Left ventricle myocardium inferior (tissue), 1 donor: ENCODE measurements at places on chromosomes 7 and 10. TPM values are rescaled to one million over a fixed set of nuclear protein-coding genes. Genes with fewer than 3 reads are reported as not detected.

TRRAP gene
- total RNA-seq: 15.5 TPM

GRCh38 chr10:130244928-130245495, 108.8 kb downstream of the GLRX3 start:
- DNase-seq: no peak
- H3K27ac ChIP-seq: no peak overlapping the region
- no peaks in the 10 kb centered on the region for H3K4me1 ChIP-seq
- no peak overlapping the region for H3K4me3 ChIP-seq
- no peaks in the 10 kb centered on the region for H3K27me3 ChIP-seq

- no peak for DNase-seq
- H3K36me3 ChIP-seq: peaks cover 52% of the 10 kb centered on the region
- H3K4me3 ChIP-seq: no peak overlapping the region
- no peak overlapping the region for H3K27ac ChIP-seq
Measured at GRCh38 chr7:74047804-74048380, 19.9 kb downstream of the ELN start.

GLI3 gene
- 5.5 TPM for total RNA-seq

DNA sequence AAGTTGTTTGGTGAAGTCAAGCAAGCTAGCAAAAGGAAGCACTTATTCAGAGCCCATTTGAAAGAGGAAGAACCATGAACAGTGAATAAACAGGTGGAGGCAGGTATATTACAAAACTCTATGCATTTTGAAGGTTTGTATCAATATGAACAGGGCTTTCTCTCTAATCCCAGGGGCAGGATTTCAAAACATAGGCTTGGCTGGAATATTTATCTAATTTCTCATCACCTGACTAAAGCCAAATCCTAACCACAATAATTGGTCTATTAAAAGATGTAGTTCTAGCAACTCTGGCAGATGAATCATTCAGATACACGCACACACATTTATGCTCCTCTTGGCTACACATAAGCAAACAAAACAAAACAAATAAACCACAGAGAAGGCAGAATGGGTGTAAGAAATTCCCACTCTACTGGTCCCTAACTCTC, 554.4 kb downstream of the INHBA start:
- H3K27ac ChIP-seq: no peak overlapping the region
- H3K36me3 ChIP-seq: no peaks in the 10 kb centered on the region
- no peaks in the 10 kb centered on the region for H3K4me1 ChIP-seq
- no peak overlapping the region for H3K4me3 ChIP-seq
- DNase-seq: no peak

GRCh38 chr7:156437021-156437614, 203.5 kb upstream of the RNF32 start:
- H3K4me1 ChIP-seq: no peaks in the 10 kb centered on the region
- H3K27me3 ChIP-seq: peaks cover 36% of the 10 kb centered on the region
- no peak overlapping the region for H3K27ac ChIP-seq
- no peaks in the 10 kb centered on the region for H3K36me3 ChIP-seq
- no peak overlapping the region for H3K4me3 ChIP-seq

- no peak overlapping the region for H3K27ac ChIP-seq
- DNase-seq: peak; percentile 15
- no peaks in the 10 kb centered on the region for H3K36me3 ChIP-seq
- no peak overlapping the region for H3K4me3 ChIP-seq
- no peaks in the 10 kb centered on the region for H3K4me1 ChIP-seq
Measured at GRCh38 chr10:82394122-82394521, 519.1 kb downstream of the NRG3 start.

GRCh38 chr10:24606021-24606420, 117.7 kb downstream of the ARHGAP21 start:
- no peaks in the 10 kb centered on the region for H3K4me1 ChIP-seq
- H3K27me3 ChIP-seq: no peaks in the 10 kb centered on the region
- no peak overlapping the region for H3K27ac ChIP-seq
- peaks cover 52% of the 10 kb centered on the region for H3K36me3 ChIP-seq

GRCh38 chr7:45191396-45191795, 33.8 kb downstream of the RAMP3 start:
- H3K4me3 ChIP-seq: no peak overlapping the region
- peaks cover 5% of the 10 kb centered on the region for H3K36me3 ChIP-seq
- peaks cover 15% of the 10 kb centered on the region for H3K4me1 ChIP-seq
- H3K27ac ChIP-seq: peak overlapping the region; percentile 37
- DNase-seq: no peak

POLL gene
- 16.7 TPM for total RNA-seq

- no peaks in the 10 kb centered on the region for H3K27me3 ChIP-seq
- DNase-seq: no peak
- peak overlapping the region; percentile 46 for H3K27ac ChIP-seq
- H3K4me1 ChIP-seq: peaks cover 26% of the 10 kb centered on the region
- no peaks in the 10 kb centered on the region for H3K36me3 ChIP-seq
Measured at GRCh38 chr10:53489335-53490182, 717.0 kb upstream of the MBL2 start.
